ENCODE measurements at places on chromosomes 7 and 10. TPM values are rescaled to one million over a fixed set of nuclear protein-coding genes. Genes with fewer than 3 reads are reported as not detected.

DNA sequence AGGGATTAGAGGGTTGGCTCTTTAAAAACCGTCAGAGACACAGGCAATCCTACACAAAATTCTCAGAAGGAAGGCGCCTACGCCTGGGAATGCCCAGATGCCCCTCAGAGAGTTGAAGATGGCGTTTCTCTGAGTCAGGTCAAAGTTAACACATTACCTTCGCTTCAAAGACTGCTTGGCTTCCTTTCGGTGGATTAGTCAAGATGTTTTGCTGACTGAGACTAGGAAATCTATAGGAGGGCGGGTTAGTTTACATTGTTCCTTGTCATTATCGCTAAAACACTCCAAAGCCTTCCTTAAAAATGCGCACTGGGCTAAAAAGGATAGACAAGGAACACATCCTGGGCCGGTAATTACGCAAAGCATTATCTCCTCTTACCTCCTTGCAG, 995 bp upstream of the CFTR start:
- H3K27ac ChIP-seq: peak overlapping the region; percentile 65
- H3K4me1 ChIP-seq: no peaks in the 10 kb centered on the region
- H3K4me3 ChIP-seq: peak overlapping the region; percentile 50

- no peaks in the 10 kb centered on the region for H3K4me1 ChIP-seq
- H3K4me3 ChIP-seq: no peak overlapping the region
- H3K27me3 ChIP-seq: no peaks in the 10 kb centered on the region
- H3K36me3 ChIP-seq: no peaks in the 10 kb centered on the region
- DNase-seq: no peak
Measured at GRCh38 chr10:1452777-1453176, 284.5 kb downstream of the ADARB2 start.

GRCh38 chr7:82578430-82578829, 134.9 kb upstream of the CACNA2D1 start:
- no peaks in the 10 kb centered on the region for H3K4me1 ChIP-seq
- H3K4me3 ChIP-seq: no peak overlapping the region
- H3K27ac ChIP-seq: no peak overlapping the region
- no peaks in the 10 kb centered on the region for H3K36me3 ChIP-seq
- no peaks in the 10 kb centered on the region for H3K27me3 ChIP-seq

HTR7 gene
- 0.32 TPM for total RNA-seq

PNLIPRP1 gene
- total RNA-seq: not detected

All from lower lobe of right lung (tissue), 2 donors.